SW480 (cell line): ENCODE measurements at places on chromosomes 6 and 20.
A peak's percentile ranks its signal among the peaks of the same experiment; 100 is the strongest.

- DNase-seq: no peak
Observed at GRCh38 chr6:142401838-142402237, 100.0 kb downstream of the ADGRG6 start.

- peak; percentile 86 for DNase-seq
Observed at GRCh38 chr6:53651205-53651763, 14.3 kb downstream of the KLHL31 start.

DNA sequence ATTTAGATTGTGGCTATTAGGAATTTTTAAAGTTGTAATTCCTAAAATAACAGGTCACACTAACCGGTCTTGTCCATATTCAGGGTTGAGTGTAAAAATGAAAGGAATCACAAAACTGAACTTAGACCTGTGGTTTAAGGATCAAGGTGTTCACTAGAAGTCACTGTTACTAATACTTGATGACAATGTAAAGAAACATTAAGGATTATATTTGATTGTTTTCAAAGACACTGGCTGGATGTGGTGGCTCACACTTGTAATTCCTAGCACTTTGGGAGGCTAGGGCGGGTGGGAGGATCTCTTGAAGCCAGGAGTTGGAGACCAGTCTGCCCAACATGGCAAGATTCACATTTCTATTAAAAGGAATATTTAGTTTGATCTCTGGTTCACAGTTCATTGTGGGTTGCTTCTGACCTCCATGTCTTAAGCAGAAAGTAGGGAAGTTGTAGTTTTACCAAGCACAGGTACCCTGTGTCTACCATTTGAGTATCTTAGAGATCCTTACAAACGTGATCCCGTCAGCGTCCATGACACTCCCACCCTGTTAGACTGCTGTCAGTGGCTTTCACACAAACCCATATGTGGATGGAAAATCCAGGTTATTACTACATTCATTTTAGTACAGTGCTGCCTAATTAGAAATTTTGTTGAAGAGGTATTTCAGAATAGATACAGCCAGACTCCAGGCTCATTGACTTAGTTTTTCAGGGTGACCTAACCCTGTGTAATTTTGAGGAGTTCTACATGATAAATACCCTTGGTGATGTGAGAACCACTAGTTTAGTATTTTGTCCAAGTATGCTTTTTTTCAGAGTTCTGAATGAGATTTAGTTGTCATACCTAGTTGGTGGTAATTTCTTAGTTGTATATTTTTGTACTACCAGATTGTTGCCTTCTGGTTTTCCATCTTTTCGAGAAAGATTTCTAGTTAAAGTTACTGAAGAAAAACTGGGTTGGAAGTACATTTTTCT, 10.2 kb downstream of the SRSF3 start:
- DNase-seq: no peak

- DNase-seq: no peak
Observed at GRCh38 chr20:50968289-50968688, 9.7 kb downstream of the MOCS3 start.

- DNase-seq: no peak
Observed at GRCh38 chr6:36357872-36358225, 21.2 kb upstream of the BNIP5 start.
